Sciatic nerve (tissue), 2 donors: ENCODE measurements at places on chromosomes 5 and 9.

GRCh38 chr5:177364159-177364962 is 6.6 kb downstream of the RGS14 start:
- no peak for DNase-seq

GRCh38 chr5:95786821-95787418 is 35.6 kb downstream of the GLRX start:
- DNase-seq, result no peak

DNA sequence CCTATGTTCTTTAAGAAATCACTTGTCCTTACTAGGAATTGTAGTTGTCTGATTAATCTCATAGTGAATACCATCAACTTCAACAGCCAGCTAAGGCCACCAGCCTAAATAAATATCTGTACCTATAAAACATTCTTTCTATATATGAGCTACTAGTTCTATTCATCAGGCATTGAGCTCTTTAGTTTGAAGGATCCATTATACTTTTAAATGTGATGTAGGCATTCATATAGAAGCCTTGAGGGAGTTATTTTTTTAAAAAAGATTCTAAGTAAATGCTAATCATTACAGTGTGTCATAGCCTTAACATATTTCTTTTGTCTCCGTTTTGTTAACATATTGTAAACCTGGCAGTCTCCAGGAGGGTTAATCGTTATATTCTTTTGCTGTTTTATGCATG is 838.3 kb downstream of the PTPRD start:
- DNase-seq, result no peak

DNA sequence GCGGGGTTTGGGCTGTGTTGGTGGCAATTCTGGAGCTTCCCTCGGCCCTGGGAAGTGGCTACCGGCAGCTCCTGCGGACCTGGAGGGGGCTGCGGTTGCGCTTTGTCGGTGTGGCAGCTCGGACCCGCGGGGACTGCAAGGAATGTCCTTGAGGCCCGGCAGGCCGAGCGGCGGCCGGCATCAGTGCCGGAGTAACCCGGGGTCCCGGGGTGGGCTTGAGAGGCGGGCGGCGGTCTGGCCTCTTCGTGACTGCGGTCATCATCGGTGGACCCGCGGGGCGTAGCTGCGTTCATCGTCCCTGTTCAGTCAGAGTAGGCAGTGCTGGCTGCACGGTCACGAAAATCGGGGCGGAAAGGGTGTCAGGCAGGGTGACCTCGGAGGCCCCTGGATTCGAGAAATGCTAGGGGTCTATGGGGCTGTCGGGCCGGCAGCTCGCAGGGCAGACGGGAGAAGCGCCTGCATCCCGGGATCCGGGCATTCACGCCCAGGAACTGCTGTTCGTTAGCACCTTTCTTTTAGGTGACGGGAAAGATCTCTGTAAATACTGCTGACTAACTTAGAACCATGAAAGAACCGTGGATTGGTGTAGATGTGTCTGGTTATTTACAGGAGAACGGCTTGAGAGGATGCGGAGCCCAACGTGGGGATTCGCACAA is 474 bp downstream of the HMGCR start:
- DNase-seq, result no peak

DNA sequence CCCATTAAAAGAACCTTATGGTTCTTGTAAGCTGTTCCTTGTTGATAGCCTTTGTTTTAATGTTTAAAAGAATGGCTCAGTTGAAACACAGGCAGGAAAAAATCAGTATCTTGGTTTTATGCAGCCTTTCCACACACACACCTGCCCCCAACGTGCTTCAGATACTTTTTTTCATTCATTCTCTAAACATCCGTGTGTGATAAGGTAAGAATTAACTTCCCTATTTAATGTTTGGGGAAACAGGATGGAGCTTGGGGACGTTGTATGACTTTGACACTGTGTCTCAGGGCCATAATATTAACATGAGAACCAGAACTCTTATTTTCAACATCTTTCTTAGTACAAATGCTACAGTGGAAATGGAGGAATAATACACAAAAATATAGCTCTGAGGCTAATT is 5.8 kb upstream of the ZNF622 start:
- no peak for DNase-seq

- peak; percentile 82 for DNase-seq
These were observed 879 bp upstream of the UBQLN1 start for GRCh38 chr9:83708515-83709158.

- no peak for DNase-seq
These were observed 473.0 kb downstream of the RAB3C start for GRCh38 chr5:59055745-59056448.

- DNase-seq, result no peak
These were observed 223.0 kb upstream of the MPDZ start for GRCh38 chr9:13502484-13502883.

DNA sequence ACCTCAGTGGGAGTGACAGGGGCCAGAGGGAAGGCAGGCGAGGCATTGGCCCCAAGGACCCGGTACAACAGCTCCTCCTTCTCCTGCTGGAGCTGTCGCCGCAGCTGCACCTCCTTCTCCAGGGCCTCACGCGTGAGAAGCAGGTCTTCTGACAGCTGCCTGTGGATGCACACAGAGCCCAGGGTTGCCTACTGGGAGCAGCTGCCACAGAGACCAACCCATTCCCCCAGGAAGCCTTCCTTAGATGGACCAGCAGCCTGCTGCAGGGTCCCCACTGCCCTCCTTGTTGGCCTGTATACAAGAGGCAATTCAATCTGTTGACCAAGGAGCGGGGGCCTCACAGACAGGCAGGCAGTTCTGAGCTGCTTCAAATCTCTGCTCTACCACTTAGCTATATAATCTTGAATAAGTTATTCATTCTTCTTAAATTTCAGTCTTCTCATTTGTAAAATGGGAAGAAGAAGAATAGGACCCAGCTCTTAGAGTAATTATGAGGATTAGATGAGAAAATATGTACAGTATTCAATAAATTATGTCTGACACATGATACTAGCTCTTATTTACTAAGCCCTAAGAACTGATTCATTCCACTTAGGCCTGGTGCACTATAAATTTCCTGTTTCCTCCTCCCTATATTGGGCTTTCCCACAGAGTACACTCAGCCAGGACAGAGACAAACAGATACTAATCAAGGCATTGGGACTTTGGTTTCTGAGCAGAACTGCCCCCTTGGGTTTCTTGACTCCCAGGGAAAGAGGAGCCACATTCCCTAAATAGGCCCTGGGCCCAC is 26.1 kb upstream of the ANXA6 start:
- DNase-seq, result no peak

- no peak for DNase-seq
These were observed 25.8 kb downstream of the NIPBL start for GRCh38 chr5:36902353-36902752.

- no peak for DNase-seq
These were observed 15.9 kb downstream of the FBXW5 start for GRCh38 chr9:136928591-136928990.

DNA sequence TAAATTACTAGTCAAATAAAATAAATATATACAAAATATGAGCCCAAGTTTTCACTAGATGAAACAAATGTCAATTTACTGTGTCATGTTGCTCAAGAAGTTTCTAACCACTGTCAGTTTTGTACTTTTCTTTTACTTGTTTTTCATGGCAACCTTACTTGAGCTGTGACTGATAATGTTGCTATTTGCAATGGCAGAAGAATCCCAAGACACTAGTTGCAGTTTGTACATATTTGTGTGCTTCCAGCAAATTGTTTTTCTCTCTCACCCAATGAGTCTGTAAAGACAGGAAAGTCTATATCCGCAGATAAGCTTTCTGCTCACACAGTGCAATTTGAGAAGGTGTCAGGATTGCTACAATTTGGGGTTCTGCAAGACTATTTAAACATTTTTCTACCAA is 338.6 kb upstream of the PCSK5 start:
- no peak for DNase-seq

DNA sequence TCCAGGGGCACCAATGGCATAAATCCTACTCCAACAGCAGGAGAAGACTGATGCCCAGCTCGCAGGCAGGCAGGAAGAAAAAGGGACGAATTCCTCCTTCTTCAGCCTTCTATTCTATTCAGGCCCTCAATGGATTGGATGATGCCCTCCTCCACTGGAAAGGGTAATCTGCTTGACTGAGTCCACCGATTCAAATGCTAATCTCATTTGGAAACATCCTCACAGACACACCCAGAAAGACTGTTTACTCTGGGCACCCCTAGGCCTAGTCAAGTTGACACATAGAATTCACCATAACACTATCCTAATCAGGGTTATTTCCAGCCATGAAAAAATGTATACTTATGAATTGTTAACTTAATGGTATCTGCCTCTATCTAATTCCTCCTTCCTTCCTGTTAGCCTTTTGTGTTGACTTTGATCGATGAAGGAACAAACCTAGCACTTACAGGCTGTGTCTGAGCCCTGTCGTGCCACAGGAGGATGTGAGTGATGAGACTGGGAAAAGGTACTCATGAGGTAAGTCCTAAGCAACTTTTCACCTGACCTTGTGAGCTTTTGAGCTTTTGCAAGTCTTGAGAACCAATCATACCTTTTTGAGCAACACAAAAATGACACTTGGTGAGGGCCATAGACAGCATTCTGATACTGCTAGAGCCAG is 36.5 kb downstream of the FOXD1 start:
- no peak for DNase-seq

GRCh38 chr9:132324425-132324824 is 30.4 kb downstream of the SETX start:
- no peak for DNase-seq
